Fibroblast of upper back skin (primary cell): ENCODE measurements at places on chromosomes 5 and 9.
A peak's percentile ranks its signal among the peaks of the same experiment; 100 is the strongest.

DNA sequence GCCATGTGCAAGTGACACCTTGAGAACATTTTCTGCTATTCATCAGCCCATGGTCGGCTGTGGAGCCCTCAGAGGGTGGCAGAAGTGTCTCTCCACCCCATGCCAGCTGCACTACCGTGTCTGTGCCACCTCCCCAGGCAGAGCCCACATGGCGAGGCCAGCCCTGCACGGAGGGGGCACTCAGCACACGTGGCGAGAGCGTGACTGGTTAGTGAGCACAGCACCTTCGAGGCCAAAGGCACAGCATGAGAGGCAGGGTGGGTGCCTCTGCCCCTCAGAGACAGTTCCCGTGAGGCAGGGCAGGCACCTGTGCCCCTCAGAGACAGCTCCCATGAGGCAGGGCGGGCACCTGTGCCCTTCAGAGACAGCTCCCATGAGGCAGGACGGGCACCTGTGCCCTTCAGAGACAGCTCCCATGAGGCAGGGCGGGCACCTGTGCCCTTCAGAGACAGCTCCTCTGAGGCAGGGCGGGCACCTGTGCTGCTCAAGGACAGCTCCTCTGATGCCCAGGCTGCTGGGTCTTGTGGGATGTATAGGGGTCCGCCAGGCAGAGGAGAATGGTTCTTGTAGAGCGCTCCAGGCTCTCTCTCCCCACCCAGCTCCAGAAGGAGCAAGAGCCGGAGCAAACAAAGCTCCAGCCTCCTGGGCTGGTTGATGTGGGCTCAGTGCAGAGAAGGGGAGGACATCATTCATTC, 179.8 kb upstream of the PPP1R26 start:
- no peak for DNase-seq

- peak; percentile 2 for DNase-seq
Observed at GRCh38 chr9:214648-215493, at the start of gene DOCK8. DOCK8 (plus strand) TSS chr9:214865; CDS start chr9:214977, 112 bp downstream.

DNA sequence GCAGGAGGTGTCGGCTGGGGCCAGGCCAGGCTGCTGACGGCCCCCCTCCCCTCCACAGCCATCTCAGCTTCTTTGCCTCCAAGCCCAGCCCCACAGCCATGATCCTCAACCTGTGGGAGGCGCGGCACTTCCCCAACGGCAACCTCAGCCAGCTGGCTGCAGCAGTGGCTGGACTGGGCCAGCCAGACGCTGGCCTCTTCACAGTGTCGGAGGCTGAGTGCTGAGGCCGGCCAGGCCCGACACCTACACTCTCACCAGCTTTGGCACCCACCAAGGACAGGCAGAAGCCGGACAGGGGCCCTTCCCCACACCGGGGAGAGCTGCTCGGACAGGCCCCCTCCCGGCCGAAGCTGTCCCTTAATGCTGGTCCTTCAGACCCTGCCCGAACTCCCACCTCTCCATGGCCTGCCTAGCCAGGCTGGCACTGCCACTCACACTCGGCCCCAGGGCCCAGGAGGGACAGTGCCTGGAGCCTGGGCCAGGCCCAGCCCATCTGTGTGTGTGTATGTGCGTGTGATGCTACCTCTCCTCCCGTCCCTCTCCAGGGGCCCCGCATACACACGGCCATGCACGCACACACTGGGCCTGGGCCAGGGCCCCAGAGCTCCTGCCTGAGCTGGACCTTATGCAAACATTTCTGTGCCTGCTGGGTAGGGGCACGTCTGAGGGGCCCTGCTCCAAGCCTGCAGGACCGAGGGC, 19.3 kb downstream of the HK3 start:
- no peak for DNase-seq

GRCh38 chr5:66795682-66796081, 199.5 kb downstream of the MAST4 start:
- DNase-seq: no peak

- DNase-seq: peak; percentile 62
Observed at GRCh38 chr5:107383414-107383813, 287.3 kb downstream of the EFNA5 start.

GRCh38 chr5:85320495-85320894, 935.8 kb upstream of the EDIL3 start:
- no peak for DNase-seq

GRCh38 chr9:110357505-110357904, 19.8 kb upstream of the TXNDC8 start:
- no peak for DNase-seq

- no peak for DNase-seq
Observed at GRCh38 chr5:68345582-68345981, 130.0 kb downstream of the PIK3R1 start.

DNA sequence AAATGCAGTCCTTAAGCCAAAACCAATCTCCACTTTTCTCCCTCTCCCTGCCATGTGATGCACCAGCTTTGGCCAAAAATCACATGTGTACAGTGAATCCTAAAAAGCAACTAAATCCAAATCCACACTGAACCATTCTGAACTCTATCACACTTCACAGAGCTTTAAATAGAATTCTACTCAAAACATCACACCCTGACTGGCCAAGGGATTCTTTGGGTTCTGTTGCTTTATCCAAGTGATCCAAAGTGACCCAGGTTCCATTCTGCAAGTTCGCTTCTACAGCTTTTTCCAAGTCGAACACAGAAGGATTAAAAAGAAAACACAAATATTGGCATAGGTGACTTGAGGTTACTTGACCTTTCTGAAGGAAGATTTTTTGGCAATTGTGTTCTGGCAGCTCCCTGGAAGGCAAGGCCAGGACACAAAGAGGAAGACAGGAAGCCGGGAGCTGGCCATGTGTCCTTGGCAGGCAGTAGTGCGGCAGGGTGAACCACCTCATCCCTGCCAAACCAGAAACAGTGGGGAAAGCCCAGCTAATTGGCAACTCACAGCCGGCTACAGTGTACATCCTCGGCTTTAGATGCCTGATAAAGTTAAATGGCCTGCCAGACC, 115.0 kb downstream of the NFIB start:
- DNase-seq: no peak

DNA sequence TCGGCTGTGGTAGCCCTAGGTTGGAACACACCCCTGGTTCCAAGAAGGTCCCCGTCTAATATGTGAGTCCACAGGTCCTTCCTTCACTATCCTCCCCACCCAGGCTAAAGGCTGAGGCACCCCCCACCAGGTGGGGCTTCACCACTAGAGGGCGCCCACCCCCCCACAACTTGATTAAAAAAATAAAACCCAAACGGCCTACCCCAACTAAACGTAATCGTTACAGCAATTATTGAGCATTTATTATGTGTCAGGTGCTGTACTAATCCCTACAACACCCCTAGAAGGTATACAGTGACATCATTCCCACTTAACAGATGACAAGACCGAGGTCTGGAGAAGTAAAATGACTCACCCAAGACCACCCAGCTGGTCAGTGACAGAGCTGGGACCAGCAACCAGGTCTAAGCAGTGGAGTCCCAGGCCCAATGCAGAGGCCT, 65.0 kb downstream of the FGF18 start:
- no peak for DNase-seq

- peak; percentile 1 for DNase-seq
Observed at GRCh38 chr5:27010646-27011045, 27.7 kb downstream of the CDH9 start.

- no peak for DNase-seq
Observed at GRCh38 chr9:127170652-127171051, 48.2 kb upstream of the ANGPTL2 start.

GRCh38 chr9:5892456-5893133, 1.9 kb downstream of the MLANA start:
- DNase-seq: no peak

DNA sequence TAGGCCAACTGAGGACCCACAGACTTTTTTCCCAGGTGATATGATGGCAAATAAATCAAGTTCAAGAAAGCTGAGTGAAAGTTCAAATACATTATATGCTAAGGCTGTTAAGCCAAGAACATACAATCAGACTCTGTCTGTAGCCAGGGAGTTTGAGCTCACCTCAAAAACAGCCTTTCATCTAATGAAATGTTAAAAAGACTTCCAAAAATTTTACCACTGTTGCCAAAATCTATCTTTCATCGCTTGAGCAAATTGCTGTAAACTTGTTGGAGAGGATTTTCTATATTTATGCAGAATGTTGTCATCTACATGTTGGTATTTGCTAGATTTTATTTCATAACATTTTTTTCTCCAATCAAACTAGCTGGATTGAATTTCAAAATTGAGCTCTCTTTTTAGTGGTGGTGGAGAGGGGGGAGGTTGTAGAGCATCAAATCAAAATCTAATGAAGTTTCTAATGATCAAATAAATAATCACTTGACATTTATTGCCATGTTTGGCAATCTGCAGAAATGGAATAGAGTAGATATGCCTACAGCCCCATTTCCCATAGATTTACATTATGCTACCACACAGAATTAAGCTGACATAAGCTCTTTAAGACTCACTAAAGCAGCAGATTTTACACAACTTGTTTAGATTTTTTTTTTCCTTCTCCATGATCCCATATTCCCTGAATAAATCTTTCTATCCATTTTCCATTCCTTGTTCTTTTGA, 828.9 kb upstream of the ZNF608 start:
- no peak for DNase-seq

- no peak for DNase-seq
Observed at GRCh38 chr5:158301186-158301585, 442.2 kb upstream of the CLINT1 start.

GRCh38 chr9:137268538-137269201, 8.9 kb upstream of the TOR4A start:
- no peak for DNase-seq

- no peak for DNase-seq
Observed at GRCh38 chr5:140988100-140988499, 21.8 kb downstream of the PCDHAC2 start.

DNA sequence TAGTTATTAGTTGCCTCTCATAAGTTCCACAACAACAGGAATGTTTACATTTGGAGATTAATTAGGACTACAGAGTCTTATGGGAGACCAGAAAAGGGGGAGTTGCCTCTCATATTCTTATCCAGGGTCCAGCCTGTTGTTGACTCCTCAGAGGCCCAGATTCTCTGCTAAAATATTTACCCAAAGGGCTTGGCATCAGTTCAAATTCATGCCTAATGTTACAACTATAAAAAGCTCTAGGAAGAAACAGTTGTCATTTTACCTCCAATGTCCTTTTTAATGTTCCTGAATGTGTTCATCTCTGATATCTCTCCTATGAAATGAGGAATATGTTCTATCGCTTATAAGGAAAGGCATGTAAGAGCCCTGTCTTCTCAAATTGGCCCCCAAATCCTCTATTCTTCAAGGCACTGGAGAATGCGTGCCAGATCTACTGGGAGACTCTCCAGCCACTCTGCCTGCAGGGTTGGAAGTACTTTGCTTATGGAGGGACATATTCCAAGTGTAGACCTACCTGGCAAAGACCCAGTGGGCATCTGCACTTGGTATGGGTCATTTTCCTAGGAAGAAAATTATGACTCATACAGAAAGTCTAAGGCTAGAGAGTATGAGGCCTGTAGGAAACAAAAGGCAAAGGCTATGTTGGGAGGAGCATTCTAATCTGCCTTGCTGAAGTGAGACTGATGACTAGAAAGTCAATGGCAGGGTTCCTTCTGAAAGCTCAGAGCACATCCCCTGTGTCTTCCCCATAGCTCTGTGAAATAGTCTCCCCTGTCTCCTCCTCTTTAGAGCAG, 192.6 kb downstream of the ESM1 start:
- peak; percentile 7 for DNase-seq

- no peak for DNase-seq
Observed at GRCh38 chr5:10222326-10222725, 27.4 kb downstream of the ATPSCKMT start.

DNA sequence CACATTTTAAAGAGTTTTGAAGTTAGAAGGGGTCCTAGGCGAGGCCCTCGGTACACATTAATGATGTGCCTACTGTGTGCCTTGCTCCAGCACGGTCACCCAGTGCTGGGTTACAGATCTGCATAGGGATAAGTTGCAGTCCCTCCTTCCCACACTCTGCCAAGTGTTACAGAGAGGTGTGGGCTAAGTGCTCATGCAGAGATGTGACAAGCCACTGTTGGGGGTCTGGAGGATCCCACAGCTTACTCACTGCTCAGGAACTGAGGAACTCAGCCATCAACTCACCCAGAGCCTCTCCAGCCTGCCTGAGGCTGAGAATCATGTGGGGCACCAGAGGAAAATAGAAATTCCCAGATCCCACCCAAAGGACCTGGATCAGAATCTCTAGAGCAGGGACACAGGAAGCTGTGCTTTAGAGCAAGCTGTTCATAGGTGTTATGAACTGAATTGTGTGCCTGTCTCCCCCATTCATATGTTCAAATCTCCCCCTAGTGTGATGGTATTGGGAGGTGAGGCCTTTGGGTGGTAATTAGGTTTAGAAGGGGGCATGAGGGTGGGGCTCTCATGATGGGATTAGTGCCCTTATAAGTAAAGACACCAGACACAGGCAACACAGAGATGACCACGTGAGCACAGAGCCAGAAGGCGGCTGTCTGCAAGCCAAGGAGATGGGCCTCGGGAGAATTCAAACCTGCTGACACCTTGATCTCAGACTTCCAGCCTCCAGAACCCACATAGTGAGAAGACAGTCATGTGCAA, 164.1 kb downstream of the HSD17B3 start:
- DNase-seq: peak; percentile 45

DNA sequence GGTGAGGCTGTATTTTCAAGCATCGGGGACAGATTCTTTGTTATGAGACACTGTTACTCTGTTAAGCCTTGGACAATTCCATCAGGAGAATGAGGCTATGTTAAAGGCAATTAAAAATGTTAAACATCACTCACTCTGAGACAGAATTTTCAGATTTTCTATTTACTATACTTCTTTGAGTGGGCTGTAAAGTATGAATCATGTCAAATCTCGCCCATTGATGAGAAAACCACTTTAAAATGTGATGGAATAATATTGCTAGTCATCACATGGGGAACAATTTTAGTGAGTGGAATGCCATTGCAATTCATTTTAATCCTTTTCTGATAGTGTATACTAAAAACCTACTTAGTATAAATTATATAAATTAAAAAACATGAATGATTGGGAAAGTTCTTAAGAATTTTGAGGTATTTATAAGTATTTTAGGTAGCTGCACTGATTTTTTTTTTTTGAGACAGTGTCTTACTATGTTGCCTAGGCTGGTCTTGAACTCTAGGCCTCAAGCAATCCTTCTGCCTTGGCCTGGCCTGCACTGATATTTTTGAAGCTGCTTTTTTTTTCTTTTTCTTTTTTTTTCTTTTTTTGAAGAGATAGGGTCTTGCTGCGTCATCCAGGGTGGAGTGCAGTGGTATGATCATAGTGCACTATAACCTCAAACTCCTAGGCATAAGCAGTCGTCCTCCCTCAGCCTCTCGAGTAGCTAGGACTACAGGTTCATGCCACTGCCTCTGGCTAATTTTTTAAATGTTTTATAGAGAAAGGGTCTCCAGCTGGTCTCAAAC, 73.2 kb downstream of the KIAA1958 start:
- no peak for DNase-seq

- no peak for DNase-seq
Observed at GRCh38 chr5:88188458-88189132, 80.0 kb downstream of the TMEM161B start.

DNA sequence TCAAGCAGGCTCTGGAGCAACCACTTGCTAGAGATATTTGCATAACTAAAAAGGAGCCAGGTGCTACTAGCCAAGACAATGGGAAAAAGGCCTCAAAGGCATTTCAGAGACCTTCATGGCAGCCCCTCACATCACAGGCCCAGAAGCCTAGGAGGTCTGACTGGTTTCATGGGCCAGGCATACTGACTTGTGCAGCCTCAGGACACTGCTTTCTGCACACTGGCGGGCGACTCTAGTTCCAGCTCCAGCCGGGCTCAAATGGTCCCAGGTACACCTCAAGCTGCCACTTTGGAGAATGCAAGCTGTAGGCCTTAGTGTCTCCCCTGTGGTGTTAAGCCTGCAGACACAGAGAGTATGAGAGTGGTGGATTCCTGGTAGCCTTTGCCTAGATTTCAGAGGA, 27.1 kb downstream of the COX7C start:
- no peak for DNase-seq
